ENCODE measurements at places on chromosomes 5 and 9.

DNA sequence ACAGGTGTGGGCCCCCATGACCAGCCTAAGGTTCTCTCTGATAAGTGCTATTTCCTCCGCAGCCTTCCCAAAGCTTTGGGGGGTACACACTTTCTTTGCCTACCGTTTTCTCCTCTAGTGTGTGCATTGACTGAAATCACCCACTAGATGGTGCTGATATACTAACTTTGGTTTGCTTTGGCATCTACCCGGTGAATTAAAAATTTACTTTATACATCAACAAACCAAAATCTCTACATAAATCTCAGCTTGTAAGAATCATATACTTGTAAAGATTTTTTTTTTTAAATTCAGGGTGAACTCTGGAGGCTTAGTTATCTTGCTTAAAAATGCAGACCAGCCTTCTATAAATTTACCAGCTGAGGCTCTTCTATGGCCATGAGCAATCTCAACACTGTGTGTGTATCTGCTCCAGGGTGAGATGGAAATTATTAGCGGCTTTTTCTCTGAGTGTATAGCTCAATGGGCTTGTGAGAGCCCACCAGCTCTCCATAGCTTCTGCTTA, 475.7 kb upstream of the TNC start:
- no peak for DNase-seq

- DNase-seq: no peak
Observed at GRCh38 chr9:14210428-14210827, 103.5 kb downstream of the NFIB start.

DNA sequence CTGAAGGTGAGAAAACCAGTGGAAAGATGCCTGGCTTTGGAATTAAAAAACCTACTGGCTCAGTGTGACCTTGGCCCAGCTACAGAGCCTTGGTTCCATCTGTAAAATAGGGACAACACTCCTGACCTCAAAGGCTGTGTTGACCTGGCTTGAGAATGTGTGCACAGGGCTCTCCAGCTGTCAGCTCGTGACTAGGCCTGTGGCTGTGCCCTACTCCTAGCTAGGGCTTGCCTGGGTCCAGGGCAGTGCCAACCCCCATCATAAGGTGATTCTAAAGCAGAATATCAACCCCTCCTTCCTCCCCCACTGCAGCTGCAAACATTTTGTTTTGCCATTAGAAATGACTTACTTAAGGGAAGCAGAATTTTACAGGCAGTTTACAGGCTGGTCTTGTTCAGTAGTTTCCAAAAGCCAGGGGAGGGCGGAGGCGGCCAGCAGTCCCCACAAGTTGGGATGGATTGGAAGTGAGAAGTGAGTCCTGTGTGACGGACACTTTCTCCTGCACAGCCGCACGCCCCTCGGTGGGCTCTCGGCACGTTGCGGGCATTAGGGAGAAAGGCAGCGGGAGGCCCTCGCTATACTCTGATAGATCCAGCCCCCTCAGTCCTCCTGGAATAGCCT, 7.3 kb downstream of the PITX1 start:
- DNase-seq: no peak

DNA sequence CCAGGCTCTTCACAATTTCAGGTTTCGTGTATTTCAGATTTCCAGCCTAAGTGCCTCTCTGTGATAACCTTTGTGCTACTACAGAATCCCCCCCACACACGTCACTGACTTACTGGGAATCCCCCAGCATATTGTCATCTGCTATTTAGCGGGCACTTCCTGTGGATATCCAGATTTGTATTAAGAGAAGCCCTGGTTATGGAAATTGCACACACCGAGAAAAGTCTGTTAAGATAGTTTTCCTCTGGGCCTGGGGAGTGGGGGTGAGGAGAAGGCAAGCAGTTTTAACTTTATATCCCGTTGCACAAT, 269.9 kb downstream of the MED10 start:
- no peak for DNase-seq

GRCh38 chr9:94632737-94633136, 6.6 kb downstream of the FBP1 start:
- DNase-seq: no peak

GRCh38 chr5:63170486-63170885, 591.9 kb downstream of the LRRC70 start:
- no peak for DNase-seq

GRCh38 chr9:3181049-3181953, 337.4 kb upstream of the PUM3 start:
- DNase-seq: peak; percentile 16

- DNase-seq: no peak
Observed at GRCh38 chr5:88688156-88688983, 194.6 kb downstream of the MEF2C start.
